Anterior cingulate cortex (tissue), 58 donors: ENCODE measurements at places on chromosomes 6 and 20.

DNA sequence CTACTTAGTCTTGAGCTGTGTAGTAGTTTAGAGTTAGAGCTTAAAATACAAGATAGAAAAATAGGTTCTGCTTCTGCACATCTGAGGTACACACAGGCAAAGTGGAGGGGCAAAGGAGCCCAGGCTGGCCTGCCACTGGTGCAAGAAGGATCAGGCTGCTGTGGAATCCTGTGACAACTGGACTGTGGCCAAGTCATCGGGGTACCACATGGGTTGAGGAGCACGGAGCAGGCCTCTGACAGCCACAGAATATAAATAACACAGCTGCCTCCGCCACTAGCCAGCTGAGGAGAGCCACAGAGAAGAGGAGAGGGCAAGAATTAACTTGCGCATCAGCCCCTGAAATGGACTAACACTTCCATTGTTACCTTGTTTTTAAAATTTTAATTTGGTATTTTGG, 206.0 kb upstream of the MARCKS start:
- peak; percentile 13 for DNase-seq

DNA sequence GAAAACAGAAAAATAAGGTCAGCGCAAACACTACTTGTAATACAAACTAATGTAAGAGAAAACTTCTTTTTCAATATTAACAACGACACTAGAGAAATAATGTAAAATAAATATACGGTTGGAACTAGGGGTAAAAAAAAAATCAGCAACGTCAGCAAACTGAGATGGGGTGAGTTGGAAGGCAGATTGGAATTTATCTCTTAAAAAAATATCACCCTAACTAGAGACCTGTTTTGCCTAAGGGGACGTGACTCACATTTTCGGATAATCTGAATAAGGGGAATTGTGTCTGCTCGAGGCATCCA, 705 bp upstream of the UTRN start:
- no peak for DNase-seq

DNA sequence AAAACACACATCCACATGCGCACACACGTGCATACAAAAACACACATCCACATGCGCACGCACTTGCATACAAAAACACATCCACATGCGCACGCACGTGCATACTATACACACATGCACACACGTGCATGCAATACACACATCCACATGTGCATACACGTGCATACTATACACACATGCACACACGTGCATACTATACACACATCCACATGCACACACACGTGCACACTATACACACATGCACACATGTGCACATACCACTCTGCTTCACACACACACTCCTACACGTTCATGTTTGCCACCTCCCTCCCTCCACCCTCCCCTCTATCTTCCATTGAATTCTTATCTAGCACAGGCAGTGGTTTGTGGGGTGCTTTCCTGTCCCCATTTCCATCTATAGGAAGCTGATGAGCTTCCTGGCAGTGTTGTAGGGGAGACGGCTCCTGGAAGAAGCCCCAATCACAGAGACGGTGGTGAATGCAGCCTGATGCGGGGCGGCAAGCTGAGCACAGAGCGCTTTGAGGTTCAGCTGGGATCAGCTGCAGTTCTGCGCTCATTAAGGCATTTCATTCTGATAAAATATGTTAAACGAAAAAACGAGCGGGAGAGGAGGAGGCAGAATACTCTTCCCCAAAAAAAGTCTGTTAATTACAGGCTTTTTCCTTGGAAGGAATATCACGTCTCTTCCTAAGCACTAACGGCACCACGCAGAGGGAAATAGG, 287.7 kb downstream of the TAF4 start:
- no peak for DNase-seq

DNA sequence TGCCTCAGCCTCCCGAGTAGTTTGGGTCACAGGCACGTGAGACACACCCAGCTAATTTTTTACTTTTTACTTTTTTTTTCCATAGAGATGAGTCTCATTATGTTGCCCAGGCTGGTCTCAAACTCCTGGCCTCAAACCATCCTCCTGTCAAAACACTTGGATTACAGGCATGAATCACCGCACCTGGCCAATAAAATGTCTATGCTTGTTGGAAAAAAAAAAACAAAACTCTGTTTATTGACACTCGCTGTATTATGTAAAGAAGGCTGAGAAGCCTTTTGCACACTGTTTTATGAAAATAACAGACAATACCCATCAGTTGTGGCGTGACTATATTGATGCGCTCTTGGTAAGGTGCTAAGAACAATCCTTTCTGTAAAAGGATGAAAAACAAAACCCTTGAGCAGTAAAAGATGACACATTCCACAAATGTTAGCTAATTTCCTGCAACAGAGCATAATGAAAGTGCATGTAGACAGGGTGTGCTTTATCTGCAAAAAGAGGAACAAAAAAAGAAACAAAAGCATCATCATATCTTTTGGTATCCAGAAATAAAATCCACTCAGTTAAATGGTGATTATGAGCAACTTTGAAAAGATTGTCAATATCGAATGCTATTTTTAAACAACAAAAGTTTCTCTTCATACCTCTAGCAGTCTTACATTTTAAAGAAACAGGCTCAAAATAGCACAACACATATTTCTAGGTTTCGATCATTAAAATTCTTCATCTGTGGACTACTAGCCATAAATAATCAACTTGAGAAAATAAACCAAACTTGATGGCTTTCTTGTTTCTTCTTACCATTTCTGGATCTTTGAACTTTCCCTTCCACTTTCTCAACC, 108.3 kb upstream of the PHACTR1 start:
- DNase-seq = no peak

DNA sequence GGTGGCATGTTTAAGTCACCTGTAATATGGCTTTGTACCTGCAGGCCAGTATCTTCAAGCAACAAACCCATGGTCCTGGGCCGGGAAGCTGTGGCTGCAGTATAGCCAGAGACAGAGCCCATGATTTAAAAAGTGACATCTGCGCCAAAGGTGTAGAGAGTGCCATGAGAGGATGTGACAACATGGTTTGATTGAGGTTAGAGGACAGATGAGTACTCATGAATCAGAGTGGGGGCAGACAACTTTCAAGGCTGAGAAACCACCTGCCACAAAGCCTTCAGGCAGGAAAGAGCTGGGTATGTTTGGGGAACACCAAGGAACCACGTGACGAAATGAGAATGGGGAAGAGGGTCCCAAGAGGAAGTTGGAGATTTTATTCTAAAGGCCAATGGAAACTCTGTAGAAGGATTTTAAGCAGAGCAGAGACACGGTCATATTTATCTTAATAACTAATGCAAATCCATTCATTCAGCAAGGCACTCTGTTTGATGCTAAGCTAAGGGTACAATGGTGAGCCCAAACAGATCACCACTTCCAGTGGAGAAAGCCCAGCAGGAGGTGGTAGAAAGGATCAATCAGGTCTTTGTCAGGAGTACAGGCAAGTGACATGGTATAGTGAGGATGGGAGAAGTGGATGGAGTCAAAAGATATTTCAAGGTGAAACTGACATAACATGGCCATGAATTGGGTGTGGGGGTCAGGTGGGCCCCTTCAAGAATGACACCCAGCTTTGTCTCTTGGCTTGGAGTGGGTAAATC, 3.4 kb upstream of the MICAL1 start:
- no peak for DNase-seq

- no peak for DNase-seq
Observed at GRCh38 chr6:4751823-4752464, 24.3 kb upstream of the CDYL start.

GRCh38 chr6:5499644-5500306, 238.5 kb downstream of the FARS2 start:
- no peak for DNase-seq

- DNase-seq = no peak
Observed at GRCh38 chr6:15023448-15023847, 222.4 kb upstream of the JARID2 start.

- DNase-seq = no peak
Observed at GRCh38 chr6:101614774-101615173, 221.3 kb downstream of the GRIK2 start.

DNA sequence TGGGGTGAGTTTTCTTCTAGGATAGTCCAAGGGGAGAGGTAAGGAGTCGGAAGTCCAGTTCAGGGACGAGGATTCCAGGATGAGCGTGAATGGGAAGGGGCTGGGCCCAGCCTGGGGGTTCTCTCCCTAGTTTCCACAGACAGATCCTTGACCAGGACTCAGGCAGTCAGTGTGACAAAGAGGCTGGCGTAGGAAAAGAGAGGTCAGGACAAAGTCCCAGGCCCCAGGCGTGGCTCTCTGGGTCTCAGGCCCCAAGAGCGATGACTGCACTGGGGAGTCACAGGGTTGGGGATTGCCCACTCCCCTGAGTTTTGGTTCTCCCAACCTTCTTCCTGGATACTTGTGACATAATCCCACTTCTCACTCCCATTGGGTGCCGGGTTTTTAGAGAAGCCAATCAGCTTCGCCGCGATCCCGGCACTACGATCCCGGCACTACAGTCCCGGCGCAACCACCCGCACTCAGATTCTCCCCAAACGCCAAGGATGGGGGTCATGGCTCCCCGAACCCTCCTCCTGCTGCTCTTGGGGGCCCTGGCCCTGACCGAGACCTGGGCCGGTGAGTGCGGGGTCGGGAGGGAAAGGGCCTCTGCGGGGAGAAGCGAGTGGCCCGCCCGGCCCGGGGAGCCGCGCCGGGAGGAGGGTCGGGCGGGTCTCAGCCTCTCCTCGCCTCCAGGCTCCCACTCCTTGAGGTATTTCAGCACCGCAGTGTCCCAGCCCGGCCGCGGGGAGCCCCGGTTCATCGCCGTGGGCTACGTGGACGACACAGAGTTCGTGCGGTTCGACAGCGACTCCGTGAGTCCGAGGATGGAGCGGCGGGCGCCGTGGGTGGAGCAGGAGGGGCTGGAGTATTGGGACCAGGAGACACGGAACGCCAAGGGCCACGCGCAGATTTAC, 46.2 kb upstream of the TRIM26 start:
- DNase-seq = peak; percentile 64
